ENCODE measurements at places on chromosomes 3 and 15.

- no peak for DNase-seq
Measured at GRCh38 chr15:78129077-78129750, 2.0 kb downstream of the CIB2 start.

- DNase-seq: peak; percentile 34
Measured at GRCh38 chr3:183489455-183490210, 61.2 kb upstream of the MCF2L2 start.

GRCh38 chr3:43349716-43350115, 63.4 kb downstream of the SNRK start:
- no peak for DNase-seq

DNA sequence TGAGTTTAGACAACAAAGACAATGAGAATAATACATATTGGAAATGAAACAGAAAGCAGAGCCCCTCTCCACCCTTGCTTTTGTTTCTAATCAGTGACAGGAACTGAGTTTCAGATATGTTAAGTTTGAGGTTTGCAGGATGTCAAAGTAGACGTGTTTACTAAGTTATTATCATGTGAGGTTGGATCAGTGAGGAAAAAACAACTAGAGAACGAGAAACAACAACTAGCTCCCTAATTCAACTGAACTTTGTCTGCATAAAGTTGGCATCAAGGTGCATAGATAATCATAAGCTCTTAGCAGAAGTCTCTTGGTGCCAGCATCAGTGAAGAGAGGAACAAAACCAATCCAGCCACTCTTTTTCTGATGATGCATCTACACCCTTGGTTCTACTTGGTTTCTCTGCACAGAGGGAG, 491.1 kb upstream of the NR2F2 start:
- DNase-seq: no peak
